ENCODE measurements at places on chromosomes 11 and 22.

- no peak for DNase-seq
Observed at GRCh38 chr11:35419184-35419829, at the start of gene SLC1A2. SLC1A2 (minus strand) TSS chr11:35419558; CDS start chr11:35418966, 592 bp downstream.

DNA sequence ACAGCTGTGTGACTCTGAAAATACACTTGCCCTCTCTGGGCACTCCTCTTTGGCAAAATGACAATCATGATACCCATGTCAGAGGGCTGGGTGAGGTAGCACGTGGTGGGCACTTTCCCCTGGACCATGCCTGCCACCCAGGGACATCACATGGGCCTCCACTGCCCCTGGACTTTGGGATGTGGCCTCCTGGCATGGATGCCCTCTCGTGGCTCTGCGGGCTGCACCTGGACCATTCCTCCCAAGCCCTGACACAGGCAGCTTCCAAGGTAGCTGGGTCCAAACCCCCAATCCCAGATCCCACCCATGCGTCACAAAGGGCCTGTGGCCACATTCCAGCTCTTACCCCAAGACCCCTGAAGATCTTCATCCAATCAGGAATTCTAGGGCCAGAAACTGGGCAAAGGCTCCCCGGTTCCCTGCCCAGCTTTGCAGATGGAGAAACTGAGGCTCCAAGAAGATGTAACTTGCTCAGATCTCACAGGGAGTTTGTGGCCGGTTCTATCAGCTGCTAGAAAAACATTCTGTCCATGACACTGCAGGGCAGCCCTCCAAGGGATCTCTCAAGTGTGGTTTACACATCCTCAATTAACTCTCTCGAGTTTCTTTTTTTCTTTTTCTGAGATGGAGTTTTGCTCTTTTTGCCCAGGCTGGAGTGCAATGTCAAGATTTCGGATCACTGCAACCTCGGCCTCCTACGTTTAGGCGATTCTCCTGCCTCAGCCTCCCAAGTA is 35.4 kb upstream of the CYB5R3 start:
- DNase-seq = no peak

DNA sequence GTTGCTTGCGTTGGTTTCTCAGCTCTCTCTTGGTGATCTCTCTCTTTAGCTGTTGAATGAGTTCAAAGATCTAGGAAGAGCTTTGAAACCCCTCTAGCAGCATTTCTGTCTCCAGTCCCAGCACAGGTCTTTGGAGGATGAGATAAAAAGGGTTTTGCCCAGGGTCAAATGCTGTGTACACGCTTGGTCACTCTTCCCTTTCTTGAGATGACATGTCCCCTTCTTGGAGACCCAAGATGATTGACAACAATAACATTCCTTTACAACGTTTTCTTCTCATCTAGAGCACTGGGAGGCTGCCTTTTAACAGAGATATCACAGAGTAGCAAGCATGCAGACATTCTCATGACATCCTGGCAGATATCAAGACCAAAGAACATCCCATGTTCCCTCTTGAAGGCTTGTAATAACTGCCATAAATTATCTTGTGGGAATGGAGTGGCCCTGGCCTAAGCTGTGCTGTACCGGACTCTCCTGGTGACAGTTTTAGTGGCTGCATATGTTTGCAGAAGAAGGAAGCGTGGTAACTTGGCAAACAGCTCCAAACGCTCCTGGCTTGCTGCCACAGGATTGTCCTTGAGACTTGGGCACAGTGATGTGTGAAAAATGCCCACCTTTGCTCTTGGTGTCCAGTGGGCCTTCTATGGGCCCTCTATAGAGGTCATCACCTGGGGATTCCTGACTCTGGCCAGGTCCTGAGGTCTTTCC is 107.8 kb downstream of the PTPRJ start:
- DNase-seq = no peak

- DNase-seq = no peak
Observed at GRCh38 chr11:111176603-111177002, 68.9 kb upstream of the POU2AF2 start.

GRCh38 chr22:29139965-29140782 is 65.5 kb upstream of the EMID1 start:
- no peak for DNase-seq

GRCh38 chr11:122593473-122594420 is 61.8 kb upstream of the UBASH3B start:
- DNase-seq = no peak

DNA sequence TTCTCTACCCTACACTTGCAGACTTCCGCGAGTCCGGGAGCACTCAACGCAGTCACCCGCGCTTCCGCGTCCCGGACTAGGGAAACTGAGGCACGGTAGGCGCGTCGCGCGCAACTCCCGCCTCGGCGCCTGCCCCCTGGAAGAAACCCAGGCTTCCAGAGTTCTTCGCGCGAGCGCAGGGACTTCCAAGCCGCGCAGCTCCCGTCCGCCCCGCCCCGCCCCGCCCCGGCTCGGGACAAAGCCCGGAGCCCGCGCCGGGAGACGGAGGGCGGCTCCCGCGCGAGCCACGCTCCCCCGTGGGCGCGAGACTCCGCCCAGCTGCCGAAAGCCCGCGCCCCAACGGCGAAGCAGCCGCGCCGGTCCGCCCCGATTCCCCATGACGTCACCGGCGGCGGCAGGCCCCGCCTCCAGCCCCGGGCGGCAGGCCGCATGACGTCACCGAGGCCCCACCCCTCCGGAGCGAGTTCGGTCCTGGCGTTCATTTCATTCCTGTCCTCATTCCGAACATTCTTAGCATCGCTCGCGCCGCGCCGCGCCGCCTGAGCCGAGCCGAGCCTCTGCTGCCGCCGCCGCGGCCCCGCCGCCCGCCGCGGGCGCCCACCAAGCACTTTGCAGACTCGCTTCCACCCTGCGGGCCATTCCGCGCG is at the start of gene TEAD1:
TEAD1 (plus strand) TSS at position 498 of the 647 bp plus-strand sequence.
- DNase-seq = peak; percentile 79

GRCh38 chr11:34846467-34846866 is 69.7 kb downstream of the APIP start:
- no peak for DNase-seq

GRCh38 chr11:70517988-70518907 is 119.9 kb downstream of the CTTN start:
- DNase-seq = no peak

- no peak for DNase-seq
Observed at GRCh38 chr11:79397252-79397651, 43.6 kb downstream of the TENM4 start.

DNA sequence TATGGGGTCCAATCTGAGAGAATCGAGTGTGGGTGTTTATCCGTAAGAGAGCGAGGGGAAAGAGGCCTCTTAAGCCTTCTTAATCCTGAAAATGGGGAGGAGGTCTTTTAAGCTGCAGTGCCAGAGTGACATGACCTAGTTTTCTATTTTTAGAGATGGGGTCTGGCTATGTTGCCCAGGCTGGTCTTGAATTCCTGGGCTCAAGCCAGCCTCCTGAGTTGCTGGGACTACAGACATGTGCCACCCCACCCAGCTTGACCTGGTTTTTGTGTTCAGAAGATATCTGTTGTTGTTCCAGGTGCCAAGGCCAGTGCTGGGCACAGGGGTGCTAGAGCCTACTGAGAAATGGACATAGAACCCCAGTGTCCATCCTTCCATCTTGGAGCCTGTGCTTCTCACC is 1.4 kb downstream of the BAD start:
- no peak for DNase-seq

GRCh38 chr22:35921777-35922176 is 106.8 kb downstream of the RBFOX2 start:
- DNase-seq = no peak

GRCh38 chr11:92682136-92682535 is 287.3 kb upstream of the MTNR1B start:
- no peak for DNase-seq

GRCh38 chr11:43732225-43732624 is 51.7 kb downstream of the HSD17B12 start:
- no peak for DNase-seq

GRCh38 chr11:2420502-2421225 is 20.1 kb downstream of the TSSC4 start:
- peak; percentile 64 for DNase-seq

DNA sequence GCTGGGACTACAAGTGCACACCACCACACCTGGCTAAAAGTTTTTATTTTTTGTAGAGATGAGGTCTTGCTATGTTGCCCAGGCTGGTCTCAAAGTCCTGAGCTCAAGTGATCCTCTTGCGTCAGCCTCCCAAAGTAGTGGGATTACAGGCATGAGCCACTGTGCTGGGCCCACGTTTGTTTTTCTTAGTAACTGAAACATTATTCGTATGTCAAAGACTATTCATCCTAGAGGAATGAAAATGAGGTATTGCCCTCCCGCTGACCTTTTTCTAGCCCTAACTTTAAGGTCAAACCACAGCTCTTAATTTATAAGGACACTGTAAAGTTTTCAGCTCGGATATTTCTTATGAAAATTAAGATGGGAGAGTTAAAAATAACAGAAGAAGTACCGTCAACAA is 33.2 kb upstream of the PAX6 start:
- no peak for DNase-seq

DNA sequence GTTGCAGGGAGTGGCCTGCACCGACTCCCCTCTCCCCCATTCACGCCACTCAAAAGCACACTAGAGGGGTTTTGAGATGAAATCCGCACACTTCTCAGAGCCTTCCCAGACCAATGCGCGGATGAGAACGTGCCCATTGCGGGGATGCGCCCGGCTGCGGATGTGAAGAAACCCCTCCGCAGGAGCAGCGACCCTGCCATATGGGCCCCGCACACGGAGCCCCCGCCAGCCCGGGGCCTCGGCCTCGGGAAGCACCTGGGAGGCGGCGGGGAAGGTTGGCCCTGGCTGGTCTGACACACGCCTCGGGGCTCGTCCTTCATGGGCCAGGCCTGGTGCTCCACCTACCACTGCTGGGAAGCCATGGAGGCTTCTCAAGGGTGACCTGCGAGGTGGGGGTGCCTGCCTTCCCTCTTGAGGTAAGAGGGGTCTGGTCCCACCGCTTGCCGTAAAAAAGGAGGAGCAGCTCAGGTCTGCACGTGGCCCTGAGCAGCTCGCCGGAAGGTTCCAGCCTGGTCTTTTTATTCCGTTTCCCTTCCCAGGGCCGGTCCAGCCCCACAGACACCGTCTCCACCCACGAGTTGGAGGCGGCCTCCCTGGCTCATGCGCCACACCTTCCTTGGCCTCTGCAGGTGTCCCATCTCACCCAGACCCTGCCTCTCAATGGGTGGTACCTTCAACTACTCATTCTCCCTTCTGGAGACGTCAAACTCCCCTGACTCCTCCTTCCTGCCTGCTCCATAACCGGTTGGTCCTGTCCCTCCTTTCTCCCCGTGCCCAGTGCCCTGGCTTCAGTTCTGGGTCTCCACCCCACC is 39.4 kb downstream of the TRMU start:
- no peak for DNase-seq

DNA sequence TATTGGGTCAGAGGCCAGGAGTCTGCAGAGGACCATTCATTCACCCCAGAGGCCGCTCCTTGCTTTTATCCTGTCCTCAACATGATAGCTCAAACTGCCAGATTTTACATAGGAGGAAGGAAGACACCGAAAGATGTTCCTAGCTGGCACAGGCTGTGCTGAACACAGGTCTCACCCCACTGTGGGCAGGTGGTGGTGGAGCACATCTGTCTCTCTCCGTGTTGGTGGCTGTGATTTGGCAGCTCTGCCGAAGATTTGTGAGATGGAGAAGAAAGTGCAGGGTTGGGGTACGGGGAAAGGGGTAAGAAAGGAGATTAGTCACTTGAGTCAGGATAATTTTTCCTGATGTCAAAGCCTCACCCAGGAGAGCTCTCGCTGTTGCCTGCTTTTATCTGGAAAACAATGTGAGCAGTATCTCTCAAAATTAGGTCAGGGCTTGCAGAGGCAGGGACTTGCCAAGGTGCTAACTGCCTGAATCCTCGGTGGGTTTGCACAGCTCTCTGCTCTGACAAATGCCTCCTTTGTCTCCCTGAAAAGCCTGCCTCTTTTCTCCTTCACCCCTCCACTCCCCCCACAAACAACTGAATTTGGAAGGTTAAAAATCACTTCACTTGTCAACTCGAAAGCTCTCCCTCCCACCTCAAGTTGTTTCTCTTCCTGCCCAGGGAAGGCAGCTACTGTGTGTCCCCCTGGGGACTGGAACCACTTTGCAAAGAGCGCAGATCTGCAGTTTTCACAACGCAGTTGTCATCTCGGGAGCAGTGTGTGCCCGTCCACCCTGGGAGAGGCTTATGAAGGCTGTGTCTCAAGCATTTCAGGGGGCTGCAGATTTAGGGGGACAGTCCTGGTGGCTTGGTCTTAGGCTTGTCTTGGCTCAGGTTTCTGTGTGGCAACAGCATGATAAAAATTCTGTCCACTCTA is 299.7 kb downstream of the ST3GAL4 start:
- no peak for DNase-seq

GRCh38 chr22:23817146-23817545 is 21.7 kb downstream of the DERL3 start:
- DNase-seq = no peak

- no peak for DNase-seq
Observed at GRCh38 chr11:130601141-130601540, 152.7 kb downstream of the ADAMTS15 start.

DNA sequence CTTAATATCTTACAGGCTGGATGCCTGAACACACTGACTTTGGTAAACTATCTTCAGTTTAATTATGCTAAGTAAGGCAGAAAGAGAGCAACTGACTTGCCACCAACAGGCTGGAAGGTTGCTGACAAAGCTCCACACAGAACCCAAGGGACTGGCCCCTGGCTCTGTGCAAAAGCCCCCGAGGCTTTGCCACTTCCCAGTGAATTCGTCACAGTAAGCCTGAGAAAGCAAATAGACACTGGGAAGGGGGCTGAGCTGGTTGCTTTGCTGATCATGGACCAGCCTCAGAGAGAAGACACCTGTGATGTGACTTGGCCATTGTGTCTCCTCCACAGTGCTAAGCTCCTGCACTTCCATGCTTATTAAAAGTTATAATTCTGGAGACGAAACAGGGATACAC is 91.7 kb downstream of the BLID start:
- DNase-seq = no peak

GRCh38 chr11:1823376-1824220 is 11.2 kb upstream of the SYT8 start:
- DNase-seq = no peak

- peak; percentile 2 for DNase-seq
Observed at GRCh38 chr11:47714554-47715081, 551 bp downstream of the AGBL2 start.
